Iris pigment epithelial cell (primary cell): ENCODE measurements at places on chromosomes 7 and 10.

DNA sequence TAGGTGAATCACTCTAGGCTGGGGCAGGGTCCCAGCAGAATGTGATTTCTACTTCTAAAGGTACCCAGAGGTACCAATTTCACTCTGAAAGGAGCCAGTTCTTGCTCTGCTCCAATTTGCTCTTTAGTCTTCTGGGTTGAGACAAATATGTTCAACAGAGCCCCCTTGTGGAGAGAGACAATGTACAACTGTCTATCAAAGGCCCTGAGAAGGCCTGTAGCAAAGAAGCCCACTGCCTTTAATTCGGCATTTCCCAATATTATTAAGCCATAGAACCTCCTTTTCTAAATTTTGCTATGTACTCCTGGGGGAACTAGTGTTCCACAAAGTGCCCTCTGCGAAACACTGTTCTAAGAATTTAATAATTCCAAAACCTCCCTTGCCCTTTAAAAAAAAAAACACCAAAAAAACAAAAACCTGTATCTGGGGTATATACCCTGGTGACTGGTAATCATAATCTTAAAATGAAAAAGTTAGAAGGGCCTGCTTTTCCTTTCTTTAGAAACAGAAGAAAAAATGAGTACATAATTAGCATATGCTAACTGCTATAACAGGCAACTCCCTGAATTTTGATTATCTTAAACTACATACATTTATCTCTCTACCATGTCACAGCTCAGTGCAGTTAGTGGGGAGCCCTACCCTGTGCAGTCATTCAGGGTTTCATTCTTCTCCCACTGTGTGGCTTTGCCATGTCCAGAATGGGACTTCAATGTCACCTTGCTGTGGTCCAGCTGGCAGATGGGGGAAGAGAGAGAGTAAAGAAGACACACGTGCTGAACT, 160.9 kb upstream of the BMPER start:
- DNase-seq = peak; percentile 14

DNA sequence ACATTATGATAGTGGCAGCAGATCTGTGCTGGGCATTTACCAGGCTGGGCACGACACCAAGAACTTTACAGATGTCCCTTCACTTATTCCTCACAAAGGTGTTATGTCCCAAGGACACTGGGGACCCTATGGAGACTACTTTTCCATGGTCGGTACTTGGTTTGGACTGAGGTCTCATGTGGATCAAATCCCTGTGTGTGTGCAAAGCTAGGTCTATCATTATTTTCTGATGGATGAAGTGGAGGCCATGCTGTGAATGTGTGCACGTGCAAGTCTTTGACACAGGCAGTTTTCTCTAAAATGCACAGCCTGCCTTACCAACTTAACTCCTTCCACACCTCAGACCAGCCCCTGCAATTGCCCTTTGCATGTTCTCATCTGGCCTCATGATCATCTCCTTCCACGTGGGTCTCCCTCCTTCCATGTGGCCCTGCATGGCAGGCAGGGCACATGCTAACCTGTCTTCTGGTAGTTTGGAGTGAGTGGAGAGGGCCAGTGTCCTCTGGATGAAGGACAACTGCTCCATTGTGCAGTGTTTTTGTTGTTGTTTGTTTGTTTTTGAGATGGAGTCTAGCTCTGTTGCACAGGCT, 16.0 kb upstream of the ZNF273 start:
- DNase-seq = no peak

DNA sequence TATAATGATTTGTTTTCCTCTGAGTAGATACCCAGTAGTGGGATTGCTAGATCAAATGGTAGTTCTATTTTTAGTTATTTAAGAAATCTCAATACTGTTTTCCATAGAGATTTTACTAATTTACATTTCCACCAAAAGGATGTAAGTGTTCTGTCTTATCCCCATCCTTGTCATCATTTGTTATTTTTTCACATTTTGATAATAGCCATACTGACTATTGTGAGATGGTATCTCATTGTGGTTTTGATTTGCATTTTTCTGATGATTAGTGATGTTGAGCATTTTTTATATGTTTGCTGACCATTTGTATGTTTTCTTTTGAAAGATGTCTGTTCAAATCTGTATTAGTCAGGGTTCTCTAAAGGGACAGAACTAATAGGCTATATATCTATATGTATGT, 160.0 kb upstream of the TMEM229A start:
- DNase-seq = no peak

GRCh38 chr10:131703941-131704340, 196.9 kb upstream of the PPP2R2D start:
- DNase-seq = no peak

DNA sequence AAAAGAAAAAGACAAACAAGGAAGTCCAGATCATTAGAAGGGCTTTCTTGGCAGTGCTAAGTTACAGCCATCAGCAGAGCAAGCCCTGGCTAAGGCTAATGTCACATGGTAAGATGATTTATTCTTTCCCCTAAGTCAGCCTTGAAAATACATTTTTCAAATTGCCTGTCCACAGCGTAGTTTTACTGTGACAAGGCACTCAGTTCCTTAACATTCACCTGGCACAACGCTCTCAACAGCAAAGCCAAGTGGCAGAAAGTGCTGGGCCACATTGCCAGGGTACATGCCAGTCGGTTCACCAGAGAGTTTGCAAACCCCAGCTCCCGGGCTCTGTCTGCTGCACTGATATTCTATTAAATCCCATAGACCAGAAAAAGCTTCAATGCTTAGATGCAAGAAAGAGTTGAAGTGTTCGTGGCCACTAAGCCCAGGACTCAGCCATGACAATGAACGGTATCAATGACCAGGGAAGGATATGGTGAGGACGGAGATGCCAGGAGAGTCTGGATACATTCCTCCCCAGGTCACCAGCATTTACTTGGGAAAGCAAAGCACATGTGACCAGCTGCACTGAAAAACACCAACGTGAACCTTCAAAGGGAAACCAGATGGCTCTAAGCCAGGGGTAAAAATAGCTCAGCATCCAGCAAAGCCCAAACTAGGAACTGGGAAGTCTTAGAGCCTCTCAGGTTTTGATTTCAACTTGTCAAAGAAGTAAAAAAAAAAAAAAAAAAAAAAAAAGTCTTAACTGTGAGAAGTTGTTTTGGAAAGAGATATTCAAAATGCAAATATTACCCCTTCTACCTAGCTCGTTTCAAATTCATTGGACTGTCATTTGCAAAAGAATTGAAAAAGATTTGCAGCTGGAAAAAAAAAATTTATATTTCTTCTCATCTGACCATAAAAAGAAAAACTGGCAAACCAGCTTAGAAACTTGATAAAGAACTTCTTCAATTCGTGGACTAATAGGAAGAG, 23.9 kb upstream of the MPP7 start:
- peak; percentile 66 for DNase-seq

- no peak for DNase-seq
Measured at GRCh38 chr10:9076066-9076465, 1021.6 kb downstream of the GATA3 start.

- no peak for DNase-seq
Measured at GRCh38 chr10:29454250-29454649, 165.4 kb downstream of the LYZL1 start.

GRCh38 chr10:23422003-23422411, 16.9 kb upstream of the OTUD1 start:
- DNase-seq = peak; percentile 8

DNA sequence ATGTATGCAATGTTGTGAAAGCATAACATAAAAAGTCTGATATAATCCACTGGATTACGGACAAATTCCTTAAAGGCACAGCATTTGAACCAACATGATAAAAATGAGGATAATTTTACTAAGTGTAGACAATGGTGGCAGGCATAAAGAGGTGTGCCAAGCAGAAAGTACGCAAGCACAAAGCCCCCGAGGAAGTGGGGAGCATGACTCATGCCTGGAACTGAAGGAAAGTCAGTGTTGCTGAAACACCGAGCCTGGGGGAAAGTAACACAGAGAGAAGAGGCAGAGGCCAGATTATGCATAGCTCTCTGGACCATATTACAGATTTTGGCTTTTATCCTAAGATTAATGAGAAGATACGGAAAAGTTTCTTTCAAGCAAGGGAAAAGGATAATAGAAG, 490.0 kb upstream of the PHF14 start:
- DNase-seq = no peak

GRCh38 chr7:25885057-25885576, 266.9 kb upstream of the NFE2L3 start:
- DNase-seq = no peak
